Inflammatory macrophage treated with lipopolysaccharide for 1 hour (primary cell): ENCODE measurements at places on chromosomes 2 and 18.

DNA sequence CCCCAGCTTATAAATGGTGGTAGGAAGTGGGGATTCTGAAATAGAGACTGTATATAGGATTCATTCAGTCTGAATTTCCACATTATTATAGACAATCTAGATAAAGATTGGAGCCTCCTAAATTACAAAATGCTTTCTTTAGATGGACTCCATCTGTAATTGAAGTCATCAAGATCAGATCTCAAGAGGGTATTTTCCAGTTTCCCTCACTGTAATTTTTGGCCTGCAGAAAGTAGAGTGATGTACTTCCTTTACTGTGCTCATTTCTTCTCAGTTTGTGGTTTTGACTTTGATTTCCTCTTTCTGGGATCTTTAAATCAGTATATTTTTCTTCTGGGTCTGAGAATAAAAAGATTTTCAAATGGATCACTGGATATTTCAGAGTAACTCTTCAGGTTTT, 7.2 kb downstream of the BABAM2 start:
- DNase-seq: peak; percentile 87

GRCh38 chr2:85768713-85769112, 14.9 kb downstream of the ATOH8 start:
- DNase-seq: no peak

- no peak for DNase-seq
Measured at GRCh38 chr2:172135446-172135845, 32.7 kb upstream of the DLX2 start.

GRCh38 chr2:220985561-220985960, 586.5 kb downstream of the EPHA4 start:
- DNase-seq: no peak

GRCh38 chr2:234091432-234091879, 41.0 kb downstream of the SPP2 start:
- DNase-seq: no peak

- DNase-seq: no peak
Measured at GRCh38 chr2:221779614-221780067, 207.5 kb upstream of the EPHA4 start.

- DNase-seq: peak; percentile 29
Measured at GRCh38 chr2:97994476-97994875, 1.3 kb downstream of the TMEM131 start.

GRCh38 chr2:223971-224760, 39.7 kb downstream of the SH3YL1 start:
- DNase-seq: no peak

DNA sequence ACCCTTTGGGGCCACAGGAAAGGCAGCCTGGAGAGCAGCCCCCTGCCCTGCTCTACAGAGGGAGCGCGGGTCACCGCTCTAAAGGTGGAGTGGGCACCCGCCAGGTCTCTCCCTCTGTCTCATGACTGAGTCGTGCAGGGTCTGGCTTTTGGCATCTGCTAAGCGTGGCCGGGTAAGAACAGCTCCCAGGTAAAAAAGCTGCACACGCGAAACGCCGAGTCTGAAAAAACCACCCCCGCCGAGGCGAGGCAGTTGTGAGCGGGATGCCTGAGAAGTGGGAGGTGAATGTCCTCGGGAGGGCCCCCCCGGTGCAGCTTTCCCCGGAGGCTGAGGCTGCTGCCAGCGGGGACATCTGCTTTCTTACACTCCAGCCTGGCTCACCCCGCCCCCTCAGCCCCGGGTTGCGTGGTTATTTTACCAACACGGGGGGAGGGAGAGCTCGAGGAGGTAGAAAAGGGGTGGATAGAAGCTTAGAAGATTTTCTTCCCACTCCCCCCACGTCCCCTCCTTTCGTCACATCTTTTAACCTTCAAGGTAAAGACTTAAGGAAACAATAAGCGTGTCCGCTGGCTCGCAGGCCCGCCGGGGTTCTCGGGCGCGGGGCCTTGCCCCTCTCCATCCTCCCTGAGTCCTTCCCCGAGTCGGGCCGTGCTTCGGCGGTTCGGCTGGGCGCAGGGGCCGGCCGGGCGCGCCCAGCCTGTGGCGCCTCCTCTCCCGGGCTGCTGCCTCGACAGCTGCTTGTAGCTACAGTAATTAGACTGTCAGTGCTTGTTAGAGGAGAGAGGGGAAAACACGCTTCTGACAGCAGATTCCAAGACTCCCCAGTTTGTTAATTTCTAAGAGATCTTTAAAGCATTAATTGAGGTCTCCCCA, 70.6 kb upstream of the PSMD14 start:
- DNase-seq: peak; percentile 28

- DNase-seq: no peak
Measured at GRCh38 chr2:58714238-58714637, 473.1 kb upstream of the FANCL start.

DNA sequence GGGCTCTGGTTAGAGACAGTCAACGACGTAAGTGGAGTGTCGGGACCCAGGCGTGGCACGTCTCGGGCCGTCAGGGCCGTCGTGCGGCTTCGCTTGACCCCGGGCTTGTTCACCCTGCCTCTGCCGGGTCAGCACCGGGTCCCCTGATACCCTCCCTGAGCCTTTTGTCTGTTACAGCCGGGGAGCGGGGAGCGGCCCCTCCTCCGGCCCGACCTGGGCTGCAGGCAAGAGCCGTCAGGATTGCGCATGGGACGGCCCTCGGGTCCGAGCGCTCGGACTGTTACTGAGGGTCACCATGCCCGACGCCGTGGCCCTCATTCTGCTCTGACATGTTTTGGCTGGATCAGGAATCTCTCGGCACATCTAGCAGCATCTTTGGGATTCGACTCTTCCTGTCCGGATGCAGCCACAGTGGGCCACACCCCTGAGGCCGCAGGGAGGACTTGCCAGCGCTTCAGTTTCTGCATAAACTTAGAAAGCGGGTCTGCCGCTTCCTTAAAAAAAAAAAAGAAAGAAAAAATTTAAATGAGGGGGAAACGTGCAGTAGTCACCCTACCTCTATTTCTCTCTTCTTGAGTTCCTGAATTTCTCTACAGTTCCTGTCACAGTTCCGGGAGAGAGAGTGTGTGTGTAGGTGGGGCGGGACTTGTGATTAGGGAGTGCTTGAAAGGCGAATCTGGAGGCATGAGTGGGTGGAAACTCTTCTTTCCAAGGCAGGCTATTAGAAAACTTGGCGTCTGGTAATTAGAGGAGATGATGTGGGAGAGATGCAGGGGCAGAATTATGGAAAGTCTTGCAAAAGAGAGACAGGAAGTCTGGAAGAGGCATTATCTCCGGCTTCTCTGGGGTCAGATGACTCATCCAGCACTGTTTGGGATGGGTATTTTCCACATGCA, 909 bp downstream of the TMEM87B start:
- DNase-seq: peak; percentile 83

DNA sequence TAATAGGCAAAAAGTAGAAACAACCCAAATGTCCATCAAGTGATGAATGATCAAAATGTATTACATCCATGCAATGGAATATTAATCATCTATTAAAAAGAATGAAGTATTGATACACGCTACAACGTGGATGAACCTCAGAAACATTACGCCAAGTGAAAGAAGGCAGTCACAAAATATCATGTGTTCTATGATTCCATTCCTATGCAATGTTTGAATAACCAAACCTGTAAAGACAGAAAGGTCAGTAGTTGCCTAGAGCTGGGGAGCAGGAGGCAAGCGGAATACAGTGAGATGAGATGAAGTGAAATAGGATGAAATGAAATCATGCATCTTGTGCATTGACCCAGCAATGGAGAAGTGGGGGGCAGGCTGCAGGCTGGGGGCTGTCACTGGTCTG, 17.9 kb upstream of the COL6A3 start:
- no peak for DNase-seq

- no peak for DNase-seq
Measured at GRCh38 chr2:40545645-40546044, 93.8 kb upstream of the SLC8A1 start.

DNA sequence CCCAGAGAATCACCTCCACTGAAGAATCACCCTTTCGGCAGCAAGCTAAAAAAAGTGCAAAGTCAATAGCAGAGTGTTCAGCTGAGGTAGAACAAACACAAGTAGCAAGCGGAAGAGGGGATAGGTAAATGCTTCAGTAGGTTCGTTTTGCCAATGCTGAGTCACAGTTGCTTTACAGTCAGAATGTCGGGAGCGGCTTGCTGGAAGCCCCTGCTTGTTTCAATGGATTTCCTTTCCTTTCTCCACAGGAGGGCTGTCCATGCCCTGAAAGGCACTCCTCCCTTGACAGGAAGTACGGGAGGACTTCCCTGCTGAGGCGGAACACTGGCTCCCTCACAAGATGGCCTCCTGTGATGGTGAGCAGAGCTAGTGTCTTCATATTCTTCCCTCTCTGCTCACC, 146.2 kb upstream of the LYPD1 start:
- no peak for DNase-seq

DNA sequence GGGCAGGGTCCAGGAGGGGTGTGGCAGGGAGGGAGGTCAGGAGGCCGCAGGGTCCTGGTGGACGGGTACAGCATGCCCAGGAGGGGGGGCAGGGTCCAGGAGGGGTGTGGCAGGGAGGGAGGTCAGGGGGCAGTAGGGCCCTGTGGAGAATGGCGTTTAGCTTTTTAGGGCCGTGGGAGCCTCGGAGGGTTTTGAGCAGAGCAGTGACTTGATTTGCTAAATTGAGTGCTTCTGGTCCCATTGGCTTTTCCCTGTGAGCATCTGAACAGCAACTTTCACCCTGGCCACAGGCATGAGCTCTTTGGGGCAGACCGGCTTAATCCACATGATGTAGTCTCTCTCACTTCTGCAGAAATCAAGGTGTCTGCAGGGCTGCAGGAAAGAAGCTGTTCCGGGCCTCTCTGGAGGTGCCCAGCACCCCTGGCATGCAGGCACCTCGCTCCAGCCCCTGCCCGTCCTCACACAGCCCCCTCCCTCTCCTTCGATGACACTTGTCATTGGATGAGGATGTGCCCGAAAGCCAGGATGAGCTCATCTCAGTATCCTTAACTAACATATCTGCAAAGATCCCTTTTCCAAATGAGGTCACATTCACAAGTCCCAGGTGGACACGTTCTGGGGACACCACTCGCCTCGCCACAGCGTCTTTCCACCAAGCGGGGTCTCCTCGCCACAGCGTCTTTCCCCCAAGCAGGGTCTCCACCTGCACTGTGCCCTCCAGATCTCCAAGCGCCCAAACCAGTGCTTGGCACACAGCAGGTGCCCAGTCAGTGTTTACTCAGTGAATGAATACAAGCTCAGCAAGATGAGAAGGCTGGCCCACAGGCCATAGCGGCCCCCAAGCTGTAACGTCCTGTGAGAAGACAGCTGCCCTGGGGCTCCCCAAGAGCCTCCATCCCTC, 94.0 kb downstream of the NDUFA10 start:
- no peak for DNase-seq

DNA sequence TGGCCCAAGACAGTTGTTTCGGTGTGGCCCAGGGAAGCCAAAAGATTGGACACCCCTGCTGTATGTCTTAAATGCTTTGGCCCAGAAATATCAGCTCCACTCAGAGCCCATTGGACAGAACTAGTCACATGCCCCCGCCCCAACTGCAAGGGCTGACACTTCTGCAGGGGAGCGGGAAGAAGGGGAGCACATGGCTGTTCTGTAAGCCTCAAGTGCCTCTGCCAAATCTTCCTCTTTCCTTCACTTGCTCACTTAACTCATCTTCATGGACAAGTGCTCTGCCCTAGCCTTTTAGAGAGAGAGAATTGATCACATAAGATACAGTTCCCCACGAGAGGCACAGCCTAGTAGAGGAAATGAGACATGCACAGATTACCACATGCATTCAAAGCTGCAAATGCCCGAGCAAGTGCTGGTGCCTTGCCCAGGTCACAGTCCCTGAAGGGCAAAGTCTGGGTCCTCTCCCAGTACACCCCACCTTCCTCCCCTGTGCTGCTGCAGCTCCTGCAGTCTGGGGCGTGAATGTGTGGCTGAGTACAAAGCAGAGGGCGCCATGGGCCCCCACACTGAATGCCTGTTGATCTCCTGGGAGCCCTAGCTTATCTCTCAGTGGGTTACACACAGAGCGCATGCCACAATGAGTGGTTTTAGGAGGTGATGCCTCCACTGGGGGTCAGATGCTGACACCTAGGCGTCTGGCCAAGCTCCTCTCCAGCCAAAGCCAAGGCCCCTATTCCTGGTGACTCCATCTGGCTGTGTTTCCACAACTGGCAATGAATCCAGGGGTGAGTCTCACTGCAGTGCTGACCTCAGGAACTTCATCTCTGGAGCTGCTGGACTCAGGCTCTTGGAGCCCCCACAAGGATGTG, 135.3 kb downstream of the CTIF start:
- peak; percentile 51 for DNase-seq

DNA sequence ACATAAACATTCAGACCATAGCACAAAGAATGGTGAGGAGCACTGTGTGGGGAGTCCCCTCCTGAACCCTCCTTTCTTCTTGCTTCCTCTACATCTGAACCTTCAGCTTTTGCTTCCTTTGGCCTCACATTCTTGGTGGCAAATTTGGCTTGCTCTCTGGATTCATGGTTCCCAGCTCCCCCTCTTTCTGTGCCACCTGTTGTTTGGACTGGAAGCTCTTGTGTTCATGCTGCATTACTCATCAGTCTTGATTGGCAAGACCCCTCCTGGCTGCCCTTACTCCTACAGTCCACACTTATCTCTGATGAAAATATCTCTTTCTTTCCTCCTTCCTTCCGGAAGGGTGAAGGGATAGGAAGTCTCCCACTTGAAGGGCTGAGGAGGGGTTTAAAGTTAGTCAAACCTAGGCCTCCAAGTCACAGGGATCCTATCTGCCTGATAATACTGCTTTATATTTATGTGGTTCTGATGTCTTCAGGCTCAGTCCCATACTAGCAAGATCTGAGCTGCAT, 70.0 kb downstream of the MYO3B start:
- no peak for DNase-seq

GRCh38 chr18:70296289-70296688, 7.4 kb downstream of the SOCS6 start:
- DNase-seq: no peak

- peak; percentile 93 for DNase-seq
Measured at GRCh38 chr18:76573325-76574025, 78.4 kb upstream of the ZNF516 start.

GRCh38 chr2:100391735-100392515, 25.5 kb downstream of the CHST10 start:
- no peak for DNase-seq

- DNase-seq: no peak
Measured at GRCh38 chr2:41610501-41611190, 437.2 kb upstream of the PKDCC start.

- DNase-seq: no peak
Measured at GRCh38 chr2:216402751-216403150, 9.5 kb upstream of the SMARCAL1 start.

DNA sequence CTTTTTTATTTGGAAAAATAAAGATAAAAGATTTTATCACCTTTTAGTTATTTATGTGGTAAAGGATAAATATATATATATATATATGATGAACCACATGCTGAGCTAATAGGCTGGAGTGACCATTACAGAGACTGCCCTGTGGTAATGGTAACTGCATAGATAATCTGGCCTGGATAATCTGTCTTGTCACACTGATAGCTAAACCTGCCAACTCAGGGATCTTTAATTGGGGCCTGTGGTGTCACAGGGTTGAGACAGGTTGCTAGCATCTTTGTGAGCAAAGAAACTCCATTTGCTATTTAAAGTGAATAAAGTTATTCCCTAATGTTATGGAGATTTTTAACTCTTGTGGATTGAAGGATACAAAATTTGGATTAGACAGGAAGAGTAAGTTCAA, 203.0 kb downstream of the PHLPP1 start:
- DNase-seq: no peak

GRCh38 chr2:122734766-122735424, 979.4 kb downstream of the TSN start:
- DNase-seq: no peak

- no peak for DNase-seq
Measured at GRCh38 chr2:47344890-47345589, 57.9 kb upstream of the MSH2 start.
